Effector CD4-positive, alpha-beta T cell (primary cell): ENCODE measurements at places on chromosomes 12 and 14.

DNA sequence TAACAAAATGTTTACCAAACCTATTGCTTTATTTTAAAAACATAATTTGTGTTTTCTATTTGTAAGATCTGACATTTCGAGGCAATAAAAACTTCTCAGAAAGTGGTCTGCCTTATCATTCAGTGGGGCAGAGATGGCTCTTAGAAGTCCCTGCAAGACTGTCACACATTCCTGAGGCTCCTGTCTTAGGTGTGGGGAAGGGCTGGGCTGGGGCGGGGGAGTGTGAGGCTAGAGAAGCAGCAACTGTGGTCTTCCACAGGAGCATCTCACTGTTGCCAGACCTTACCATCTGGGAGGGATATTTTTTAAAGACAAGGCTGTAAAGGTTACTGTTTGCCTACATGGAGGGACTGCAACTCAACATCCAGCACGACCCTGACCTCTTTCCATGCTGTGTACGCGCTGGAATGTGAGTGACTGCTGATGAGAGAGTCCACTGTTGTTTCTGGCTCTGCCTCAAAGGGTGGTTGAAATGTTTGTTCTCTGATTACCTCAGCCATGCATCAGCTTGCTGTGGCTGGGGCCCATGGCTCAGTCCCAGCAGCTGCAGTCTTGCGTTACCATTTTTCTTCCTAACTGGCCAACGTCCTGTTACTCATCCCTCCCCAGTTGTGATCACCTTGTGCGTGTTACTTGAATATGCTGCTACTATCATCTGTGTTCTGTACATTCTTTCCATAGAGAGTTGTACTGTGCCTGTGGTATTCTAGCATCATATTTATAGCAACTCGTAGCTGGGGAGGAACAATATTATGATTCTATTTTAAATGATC lies 12.4 kb downstream of the ERG28 start:
- no peak for DNase-seq

DNA sequence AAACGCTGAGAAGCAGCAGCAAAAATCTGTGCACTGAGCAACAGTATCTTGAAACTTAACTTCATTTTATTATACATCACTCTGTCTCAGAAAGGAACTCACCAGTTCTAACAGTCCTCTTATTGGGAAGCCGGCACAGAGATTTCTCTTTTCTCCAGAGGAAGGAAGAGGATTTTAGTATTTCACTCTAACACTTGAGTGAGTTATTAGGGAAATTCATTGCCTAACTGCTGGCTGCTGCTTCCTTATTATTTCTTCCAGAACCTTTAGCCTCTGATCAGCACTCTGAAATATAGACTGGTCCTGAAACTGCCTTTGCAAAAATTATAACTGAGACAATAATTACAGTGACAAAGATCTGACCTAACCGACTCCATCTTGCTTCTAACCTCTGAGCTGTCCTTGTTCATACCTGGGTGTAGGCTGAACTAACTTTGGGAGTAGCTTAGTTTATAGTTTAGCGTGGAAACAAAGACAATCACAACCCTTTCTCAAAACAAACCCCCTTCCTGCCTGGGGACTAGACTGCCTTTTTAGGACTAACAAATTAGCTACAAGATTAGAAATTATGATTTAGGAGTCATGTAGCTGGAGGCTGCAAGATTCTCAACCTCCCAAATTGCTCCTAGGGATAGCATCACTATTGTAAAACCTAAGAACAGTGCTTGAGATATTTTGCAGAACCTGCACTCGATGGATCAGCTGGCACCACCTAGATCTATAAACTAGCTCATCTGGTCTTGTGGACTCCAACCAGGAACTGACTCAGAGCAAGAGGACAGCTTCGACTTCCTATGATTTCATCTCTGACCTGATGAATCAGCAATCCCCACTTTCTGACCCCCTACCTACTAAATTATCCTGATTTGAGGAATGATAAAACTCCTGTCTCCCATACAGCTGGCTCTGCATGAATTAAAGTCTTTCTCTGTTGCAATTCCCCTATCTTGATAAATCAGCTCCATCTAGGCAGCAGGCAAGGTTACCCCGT lies 117.5 kb downstream of the DYRK2 start:
- DNase-seq = no peak

- DNase-seq = no peak
These were observed 17.1 kb downstream of the OR10G2 start for GRCh38 chr14:21617614-21618013.

GRCh38 chr12:8453021-8453513 lies 2.7 kb upstream of the CLEC6A start:
- DNase-seq = no peak
